ENCODE measurements at places on chromosomes 11 and 22.

- no peak for DNase-seq
Measured at GRCh38 chr22:40121461-40121860, 56.3 kb upstream of the TNRC6B start.

GRCh38 chr11:45154276-45154675, 7.8 kb downstream of the PRDM11 start:
- DNase-seq = no peak

- no peak for DNase-seq
Measured at GRCh38 chr11:63558459-63559157, 4.6 kb downstream of the PLAAT2 start.

DNA sequence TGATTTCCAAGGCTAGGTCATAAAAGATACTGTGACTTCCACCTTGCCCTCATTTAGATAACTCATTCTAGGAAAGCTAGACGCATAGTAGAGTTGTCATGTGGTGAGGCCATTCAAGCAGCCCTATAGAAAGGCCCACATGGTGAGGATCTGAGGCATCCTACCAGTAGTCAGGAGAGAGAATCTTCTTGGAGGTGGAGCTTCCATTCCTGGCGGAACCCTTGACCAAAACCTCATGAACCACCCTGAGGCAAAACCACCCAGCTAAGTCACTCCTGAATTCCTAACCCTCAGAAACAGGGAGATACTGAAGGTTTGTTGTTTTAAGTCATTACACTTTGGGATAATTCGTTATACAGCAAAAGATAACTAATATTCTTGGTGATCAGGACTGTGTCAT, 2.9 kb upstream of the HDHD5 start:
- no peak for DNase-seq

DNA sequence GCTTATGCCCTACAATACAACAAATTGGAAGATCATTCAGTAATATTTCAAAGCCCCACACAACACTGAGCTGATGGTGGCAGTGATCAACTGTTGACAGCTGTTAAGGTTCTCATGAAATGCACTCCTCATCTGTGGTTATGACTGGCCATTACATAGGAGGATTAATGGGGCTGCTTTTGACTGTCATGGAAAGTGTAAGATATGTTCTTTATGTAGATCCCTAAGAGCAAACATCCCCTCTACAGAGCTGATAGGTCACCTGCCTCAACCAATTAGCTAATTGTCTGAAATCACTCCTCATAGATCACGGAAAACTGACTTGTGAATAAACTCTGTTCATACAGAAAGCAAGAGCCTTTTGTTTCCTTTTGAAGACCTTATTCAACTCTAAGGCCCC, 78.1 kb downstream of the GAB2 start:
- no peak for DNase-seq

DNA sequence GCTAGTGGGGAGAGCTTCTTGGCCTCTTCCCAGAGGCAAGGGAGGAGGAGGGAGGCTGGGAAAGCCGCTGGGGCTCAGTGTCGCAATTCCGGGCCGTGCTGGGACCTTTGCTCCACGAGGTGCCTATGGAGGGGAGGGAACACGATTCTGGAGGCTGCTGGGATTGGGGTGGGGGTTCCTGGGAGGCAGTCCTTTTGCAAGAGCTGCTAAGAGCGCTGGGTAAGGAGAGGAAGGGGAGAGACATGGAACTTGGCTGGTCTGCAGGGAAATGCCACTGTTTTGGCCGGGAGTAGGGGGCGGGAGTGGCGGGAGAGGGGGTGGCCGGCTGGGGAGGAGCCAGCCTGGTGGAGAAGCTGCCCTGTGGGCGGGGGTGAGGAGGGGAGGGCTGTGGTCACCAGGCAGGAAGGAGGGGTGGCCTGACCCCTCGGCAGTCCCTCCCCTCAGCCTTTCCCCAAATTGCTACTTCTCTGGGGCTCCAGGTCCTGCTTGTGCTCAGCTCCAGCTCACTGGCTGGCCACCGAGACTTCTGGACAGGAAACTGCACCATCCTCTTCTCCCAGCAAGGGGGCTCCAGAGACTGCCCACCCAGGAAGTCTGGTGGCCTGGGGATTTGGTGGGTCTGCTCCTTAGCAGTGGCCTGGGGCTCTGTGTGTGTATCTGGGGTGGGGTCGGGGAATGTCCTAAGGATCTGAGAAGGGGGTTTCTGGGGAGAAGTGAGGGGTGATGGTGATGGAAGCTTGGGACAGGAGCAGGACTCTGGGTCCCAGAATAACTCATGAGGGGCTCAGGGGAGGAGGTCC, at the start of gene NR1H3:
TSS of gene NR1H3 (plus strand) at position 480 of the 800 bp plus-strand sequence. CDS start 1,221 bp downstream, outside the sequence.
- DNase-seq = no peak

DNA sequence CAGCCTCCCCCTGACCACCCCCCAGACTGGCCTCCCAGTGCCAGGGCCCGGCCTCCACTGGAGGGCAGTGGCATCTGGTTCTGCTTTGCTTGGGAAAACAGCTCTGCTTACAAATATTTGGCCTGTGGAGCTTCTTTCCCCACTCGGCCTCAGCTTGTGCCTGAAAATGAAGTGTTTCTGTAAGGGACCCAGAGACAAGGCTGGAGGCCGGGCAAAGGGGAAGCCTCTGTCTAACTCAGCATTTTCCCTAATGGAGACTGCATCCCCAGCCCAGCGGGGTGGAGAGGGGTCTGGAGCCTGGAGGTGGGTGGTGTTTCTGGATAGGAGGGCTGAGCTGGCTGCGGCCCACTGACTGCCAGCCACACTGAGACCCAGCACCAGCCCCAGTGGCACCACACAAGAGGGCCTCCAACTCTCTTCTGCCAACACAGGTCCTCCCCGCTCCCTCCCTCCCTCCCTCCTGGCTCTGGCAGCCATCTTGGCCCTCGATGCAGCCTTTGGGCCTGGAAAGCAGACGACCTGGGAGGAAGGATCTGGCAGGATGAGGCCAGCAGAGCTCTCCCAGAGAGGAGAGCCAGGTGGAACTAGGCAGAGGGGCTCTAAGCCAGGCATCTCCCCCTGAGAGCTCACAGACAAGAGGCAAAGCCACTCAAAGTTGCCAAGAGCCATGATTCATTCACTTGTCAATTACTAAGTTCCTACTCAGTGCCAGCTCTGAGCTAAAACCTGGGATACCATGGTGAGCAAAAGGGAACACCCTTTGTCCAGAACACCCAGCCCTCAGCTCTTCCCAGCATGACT, 77.1 kb upstream of the CD82 start:
- DNase-seq = no peak

DNA sequence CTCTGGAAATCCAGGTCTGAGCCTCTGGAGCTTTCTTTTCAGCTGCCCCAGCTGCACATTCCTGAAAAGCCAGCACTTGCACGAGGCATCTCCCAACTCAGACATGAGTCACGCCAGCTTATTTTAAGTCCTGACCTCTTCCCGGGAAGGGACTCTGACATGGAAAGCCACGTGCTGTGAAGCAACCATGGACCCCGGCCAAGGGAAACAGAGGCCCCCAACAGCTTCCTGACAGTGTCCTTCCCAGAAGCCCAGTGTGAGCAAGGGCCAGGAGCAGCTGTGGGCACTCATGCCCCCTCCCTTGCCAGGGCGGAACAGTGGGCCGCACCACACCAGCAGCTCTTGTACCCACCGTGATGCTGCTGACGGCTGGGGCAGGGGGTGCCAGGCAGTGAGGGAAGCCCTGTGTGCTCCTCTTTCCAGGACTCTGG, 118.8 kb upstream of the CADM1 start:
- DNase-seq = no peak
